ENCODE measurements at places on chromosomes 2 and 18.
A peak's percentile ranks its signal among the peaks of the same experiment; 100 is the strongest.

DNA sequence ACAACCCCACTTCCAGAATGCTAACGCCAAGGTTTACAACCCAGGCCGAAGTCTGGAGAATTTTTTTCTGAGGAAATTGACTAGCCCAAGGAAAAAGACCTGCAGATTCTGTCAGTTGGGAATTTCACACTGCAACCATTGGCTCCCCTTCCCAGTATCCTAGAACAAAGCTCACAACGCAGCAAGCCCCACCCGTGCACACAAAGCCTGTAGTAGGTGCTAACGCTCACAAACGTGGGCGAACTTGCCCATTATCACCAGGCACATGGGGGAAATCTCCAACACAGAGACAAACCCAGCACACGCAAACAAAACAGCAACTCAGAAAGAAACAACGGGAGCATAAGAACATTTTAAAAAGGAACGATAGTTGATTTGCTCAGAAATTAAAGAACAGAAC is 265.1 kb downstream of the EIPR1 start:
- no peak for DNase-seq

DNA sequence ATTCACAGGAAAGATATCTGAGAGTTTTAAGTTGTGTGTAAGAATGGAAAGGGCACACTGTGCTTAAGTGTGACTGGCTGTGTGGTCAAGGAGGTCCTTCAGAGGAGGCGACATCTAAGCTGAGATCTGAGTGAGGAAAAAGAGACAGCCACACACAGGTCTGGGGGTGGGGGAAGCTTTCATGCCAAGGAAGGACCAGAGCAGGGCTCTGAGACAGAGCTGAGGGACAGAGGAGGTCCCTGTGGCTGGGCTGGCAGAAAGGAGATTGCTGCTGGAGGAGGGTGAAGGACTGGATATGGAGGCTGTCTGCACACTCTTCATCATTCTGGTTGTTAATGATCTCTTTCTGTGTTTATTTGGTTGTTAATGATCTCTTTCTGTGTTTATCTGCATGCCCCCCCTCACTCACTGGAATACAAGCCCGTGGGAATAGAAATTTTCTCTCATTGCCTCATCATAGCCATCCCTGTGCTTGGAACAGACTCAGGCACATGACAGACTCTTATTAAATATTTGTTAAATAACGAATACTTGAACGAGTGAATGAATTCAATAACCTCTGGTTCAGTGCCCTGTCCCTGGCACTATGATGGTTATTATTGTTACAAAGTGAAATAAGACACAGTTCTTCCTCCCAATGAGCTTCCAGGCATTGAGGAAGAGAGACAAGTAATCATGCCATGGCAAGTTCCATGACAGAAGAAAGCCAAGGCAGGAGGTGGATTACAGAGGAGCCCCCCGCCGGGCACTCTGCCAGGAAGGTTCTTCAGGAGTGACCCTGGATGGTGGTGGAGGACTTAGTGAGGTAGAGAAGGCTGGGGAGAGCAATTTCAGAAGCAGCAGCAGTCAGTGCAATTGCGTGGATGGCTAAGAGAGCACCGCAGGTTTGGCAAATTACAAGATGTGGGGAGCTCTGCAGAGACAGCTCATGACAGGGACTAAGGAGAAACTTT is 399.4 kb upstream of the HS6ST1 start:
- DNase-seq, result no peak

- no peak for DNase-seq
Measured at GRCh38 chr2:227420087-227421052, 32.6 kb upstream of the SCYGR1 start.

GRCh38 chr2:61763605-61764034 is 90.2 kb downstream of the FAM161A start:
- peak; percentile 88 for DNase-seq

- peak; percentile 63 for DNase-seq
Measured at GRCh38 chr2:207143215-207144172, 22.3 kb downstream of the KLF7 start.

Measured in foreskin fibroblast (primary cell).